ENCODE measurements at places on chromosomes 5 and 9.

DNA sequence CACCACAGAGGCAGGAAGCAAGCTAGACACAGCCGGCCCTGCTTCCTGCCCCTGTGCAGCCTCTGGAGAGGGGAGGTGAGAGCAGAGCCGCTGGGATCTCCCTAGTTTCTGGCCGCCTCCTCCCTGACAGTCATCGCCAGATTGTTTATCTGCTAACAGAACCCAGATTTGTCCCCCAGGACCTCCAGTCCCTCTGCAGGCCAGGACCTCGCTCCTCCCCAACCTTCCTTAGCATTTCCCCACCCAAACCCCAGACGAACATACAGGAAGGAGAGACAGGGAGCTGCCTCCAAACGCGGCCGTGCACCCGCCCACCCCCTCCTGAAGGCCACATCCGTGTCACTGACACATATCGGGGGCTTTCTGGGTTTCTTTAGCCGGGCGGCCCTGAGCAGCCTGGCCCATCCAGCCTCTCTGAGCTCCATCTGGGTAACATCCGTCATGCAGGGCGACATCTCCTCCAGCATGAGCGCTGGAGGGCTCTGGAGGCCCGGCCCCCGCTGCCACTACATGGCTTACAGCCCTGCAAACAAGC, 47.5 kb downstream of the DBH start:
- DNase-seq, result no peak

- no peak for DNase-seq
Measured at GRCh38 chr5:27290172-27290571, 251.8 kb upstream of the CDH9 start.

GRCh38 chr9:136447173-136447778, 7.6 kb upstream of the INPP5E start:
- DNase-seq, result no peak

DNA sequence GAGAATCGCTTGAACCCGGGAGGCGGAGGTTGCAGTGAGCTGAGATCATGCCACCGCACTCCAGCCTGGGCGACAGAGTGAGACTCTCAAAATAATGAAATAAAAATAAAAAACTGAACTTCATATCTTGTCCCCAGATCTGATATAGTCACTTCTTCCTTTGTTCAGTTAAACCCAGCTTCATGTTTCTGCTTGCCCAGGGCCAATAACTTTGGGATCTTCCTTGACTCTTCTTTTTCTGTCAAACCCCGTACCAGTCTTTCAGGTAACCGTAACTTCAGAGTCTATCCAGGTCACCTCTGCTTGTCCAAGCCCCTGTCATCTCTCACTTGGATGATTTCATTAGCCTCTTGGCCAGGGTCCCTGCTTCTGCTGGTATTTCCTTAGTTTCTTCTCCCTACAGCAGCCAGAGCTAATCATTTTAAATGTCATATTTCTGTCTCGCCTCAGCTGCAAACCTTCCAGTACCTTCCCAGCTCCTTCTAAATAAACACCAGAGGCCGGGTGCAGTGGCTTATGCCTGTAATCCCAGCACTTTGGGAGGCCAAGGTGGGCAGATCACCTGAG, 19.7 kb upstream of the ABL1 start:
- no peak for DNase-seq

- no peak for DNase-seq
Measured at GRCh38 chr9:136917902-136918301, 26.6 kb downstream of the FBXW5 start.
